Vagina (tissue), 2 donors: ENCODE measurements at places on chromosomes 1 and 21.
A peak's percentile ranks its signal among the peaks of the same experiment; 100 is the strongest.

DNA sequence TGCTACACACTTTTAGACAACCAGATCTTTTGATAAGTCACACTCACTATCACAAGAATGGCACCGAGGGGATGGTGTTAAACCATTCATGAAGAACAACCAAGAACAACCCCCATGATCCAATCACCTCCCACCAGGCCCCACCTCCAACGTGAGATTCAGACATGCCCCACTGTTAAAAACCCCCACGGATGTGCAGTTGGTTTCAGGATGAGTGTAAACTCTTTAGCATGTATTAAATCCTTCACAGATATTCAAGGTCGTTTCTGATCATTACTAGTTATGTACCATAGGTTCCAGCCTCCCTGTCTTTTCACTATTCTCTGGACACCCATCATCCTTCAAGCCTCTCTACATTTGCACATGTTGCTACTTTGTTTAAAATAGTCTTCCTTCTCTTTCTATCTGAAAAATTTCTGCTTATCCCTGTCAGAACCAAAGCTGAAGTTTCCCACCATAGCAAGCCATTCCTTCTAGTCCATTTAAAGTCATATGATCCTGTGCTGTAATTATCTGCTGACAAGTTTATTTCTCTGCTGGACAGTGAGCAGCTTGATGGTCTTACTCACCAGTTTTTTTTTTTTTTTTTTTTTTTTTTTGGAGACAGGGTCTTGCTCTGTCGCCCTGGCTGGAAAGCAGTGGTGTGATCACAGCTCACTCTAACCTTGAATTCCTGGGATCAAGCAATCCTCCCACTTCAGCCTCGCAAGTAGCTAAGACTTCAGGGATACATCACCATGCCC, 36.8 kb downstream of the MAP10 start:
- no peaks in the 10 kb centered on the region for H3K27me3 ChIP-seq
- no peak overlapping the region for H3K4me3 ChIP-seq
- no peaks in the 10 kb centered on the region for H3K4me1 ChIP-seq
- no peak overlapping the region for H3K27ac ChIP-seq
- no peak for DNase-seq
- no peaks in the 10 kb centered on the region for H3K36me3 ChIP-seq

- no peak overlapping the region for H3K4me3 ChIP-seq
- H3K27me3 ChIP-seq: no peaks in the 10 kb centered on the region
- H3K4me1 ChIP-seq: peaks cover 69% of the 10 kb centered on the region
- no peak overlapping the region for H3K27ac ChIP-seq
- no peak for DNase-seq
- no peaks in the 10 kb centered on the region for H3K36me3 ChIP-seq
Measured at GRCh38 chr1:2532485-2533160, 2.6 kb upstream of the HES5 start.

- H3K4me1 ChIP-seq: peaks cover 35% of the 10 kb centered on the region
- no peaks in the 10 kb centered on the region for H3K27me3 ChIP-seq
- no peak for DNase-seq
- no peaks in the 10 kb centered on the region for H3K36me3 ChIP-seq
- H3K4me3 ChIP-seq: no peak overlapping the region
- no peak overlapping the region for H3K27ac ChIP-seq
Measured at GRCh38 chr1:9278116-9278515, 14.6 kb upstream of the SPSB1 start.

- H3K4me1 ChIP-seq: no peaks in the 10 kb centered on the region
- no peak for DNase-seq
- H3K4me3 ChIP-seq: no peak overlapping the region
- H3K27ac ChIP-seq: no peak overlapping the region
- H3K27me3 ChIP-seq: no peaks in the 10 kb centered on the region
Measured at GRCh38 chr1:81757398-81758020, 43.2 kb upstream of the ADGRL2 start.

GRCh38 chr1:244050835-244051444, at the start of gene ZBTB18:
Gene ZBTB18, plus strand, starts transcription at chr1:244051283. Its CDS starts 149 bp downstream, at chr1:244051432.
- H3K27me3 ChIP-seq: no peaks in the 10 kb centered on the region
- peak within 1 kb of the TSS; percentile 79 for H3K4me3 ChIP-seq
- peak within 1 kb of the TSS; percentile 75 for H3K27ac ChIP-seq
- DNase-seq: no peak
- H3K36me3 ChIP-seq: peaks cover 13% of the 10 kb centered on the region
- H3K4me1 ChIP-seq: peaks cover 37% of the 10 kb centered on the region

GRCh38 chr21:17387030-17387617, 125.7 kb upstream of the CXADR start:
- no peak overlapping the region for H3K4me3 ChIP-seq
- no peak overlapping the region for H3K27ac ChIP-seq
- H3K27me3 ChIP-seq: no peaks in the 10 kb centered on the region
- no peak for DNase-seq
- H3K4me1 ChIP-seq: no peaks in the 10 kb centered on the region

- peaks cover 31% of the 10 kb centered on the region for H3K4me1 ChIP-seq
- H3K27ac ChIP-seq: no peak overlapping the region
- no peaks in the 10 kb centered on the region for H3K27me3 ChIP-seq
- no peak for DNase-seq
- no peaks in the 10 kb centered on the region for H3K36me3 ChIP-seq
Measured at GRCh38 chr1:167648252-167648849, 18.3 kb downstream of the RCSD1 start.

DNA sequence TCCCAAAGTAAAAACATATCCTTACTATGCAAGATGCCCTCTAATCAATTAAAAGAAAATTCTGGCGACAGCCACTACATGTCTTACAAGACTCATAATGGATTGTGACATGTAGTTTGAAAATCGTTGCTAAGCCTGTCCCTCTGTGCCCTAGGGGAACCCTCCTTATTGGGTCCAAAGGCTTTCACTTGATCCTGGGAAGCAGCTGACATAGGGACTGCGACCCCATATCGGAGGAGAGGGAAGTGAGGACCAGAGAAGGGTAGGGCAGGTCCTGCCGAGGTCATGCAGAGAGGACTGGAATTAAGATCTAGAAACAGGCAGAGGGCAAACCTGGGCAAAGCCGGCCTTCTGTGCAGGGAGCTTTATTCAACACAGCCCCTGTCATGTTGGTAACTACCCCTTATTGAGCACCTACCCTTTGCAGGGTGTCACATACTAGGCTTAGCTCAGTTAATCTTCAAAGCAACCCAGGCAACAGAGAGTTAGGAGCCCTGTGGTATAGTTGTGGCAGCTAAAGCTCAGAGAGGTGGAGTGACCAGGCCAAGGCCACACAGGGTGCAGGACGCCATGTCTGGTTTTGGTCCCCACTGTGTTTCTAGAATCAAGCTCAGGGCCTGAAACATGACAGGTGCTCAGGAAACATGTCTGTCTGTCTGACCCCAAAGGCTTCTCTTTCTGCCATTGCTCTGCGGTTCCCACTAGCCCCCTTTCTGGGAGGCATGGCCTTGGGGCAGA, 18.4 kb upstream of the IFNLR1 start:
- no peaks in the 10 kb centered on the region for H3K36me3 ChIP-seq
- no peak overlapping the region for H3K4me3 ChIP-seq
- no peak for DNase-seq
- H3K27ac ChIP-seq: peak overlapping the region; percentile 42

- no peak for DNase-seq
- H3K27ac ChIP-seq: no peak overlapping the region
- H3K27me3 ChIP-seq: no peaks in the 10 kb centered on the region
- no peak overlapping the region for H3K4me3 ChIP-seq
Measured at GRCh38 chr1:89790592-89790991, 30.2 kb upstream of the LRRC8D start.

DNA sequence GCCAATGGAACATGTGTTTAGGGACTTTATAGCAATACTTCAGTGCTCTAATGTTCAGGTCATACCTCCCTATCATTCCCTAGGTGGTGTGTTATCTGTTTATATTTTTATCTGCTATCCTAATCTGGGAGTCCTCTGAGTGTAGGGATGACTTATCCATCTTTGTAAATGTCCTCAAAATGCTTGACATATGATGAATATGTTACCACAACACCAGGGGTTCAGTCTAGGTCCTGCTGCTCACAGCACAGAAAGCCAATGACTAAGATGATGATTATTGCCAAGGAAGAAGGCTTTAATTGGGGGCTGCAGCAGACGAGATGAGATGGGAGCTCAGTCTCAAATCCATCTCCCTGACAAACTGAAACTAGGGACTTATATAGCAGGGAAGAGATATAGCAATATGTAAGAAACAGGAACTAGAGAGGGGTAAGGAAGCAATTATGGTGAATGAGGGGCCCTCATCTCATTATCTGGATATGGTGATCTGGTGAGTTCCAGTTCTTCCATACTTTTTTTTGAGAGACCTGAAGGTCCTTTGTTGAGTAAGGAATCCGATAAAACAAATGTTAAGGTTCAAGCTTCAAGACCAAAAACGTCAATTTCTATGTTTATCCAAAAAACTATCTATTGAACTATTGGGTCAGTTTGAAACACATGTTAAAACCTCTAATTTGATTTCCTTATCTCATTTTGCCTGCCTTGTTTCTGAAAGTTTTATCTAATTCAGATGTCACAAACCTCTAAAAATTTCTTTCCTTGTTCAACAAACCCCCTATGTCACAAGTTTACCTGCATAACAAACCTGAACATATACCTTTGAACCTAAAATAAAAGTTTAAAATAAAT, 256.7 kb upstream of the CACYBP start:
- H3K4me1 ChIP-seq: no peaks in the 10 kb centered on the region
- H3K4me3 ChIP-seq: no peak overlapping the region
- H3K36me3 ChIP-seq: no peaks in the 10 kb centered on the region
- no peak overlapping the region for H3K27ac ChIP-seq
- DNase-seq: no peak

- no peak overlapping the region for H3K27ac ChIP-seq
- no peaks in the 10 kb centered on the region for H3K36me3 ChIP-seq
- H3K27me3 ChIP-seq: no peaks in the 10 kb centered on the region
Measured at GRCh38 chr21:21387916-21388315, 389.7 kb downstream of the NCAM2 start.

- no peak for DNase-seq
- H3K4me3 ChIP-seq: no peak overlapping the region
- no peak overlapping the region for H3K27ac ChIP-seq
- no peaks in the 10 kb centered on the region for H3K36me3 ChIP-seq
Measured at GRCh38 chr1:216824511-216824910, 101.3 kb upstream of the ESRRG start.

DNA sequence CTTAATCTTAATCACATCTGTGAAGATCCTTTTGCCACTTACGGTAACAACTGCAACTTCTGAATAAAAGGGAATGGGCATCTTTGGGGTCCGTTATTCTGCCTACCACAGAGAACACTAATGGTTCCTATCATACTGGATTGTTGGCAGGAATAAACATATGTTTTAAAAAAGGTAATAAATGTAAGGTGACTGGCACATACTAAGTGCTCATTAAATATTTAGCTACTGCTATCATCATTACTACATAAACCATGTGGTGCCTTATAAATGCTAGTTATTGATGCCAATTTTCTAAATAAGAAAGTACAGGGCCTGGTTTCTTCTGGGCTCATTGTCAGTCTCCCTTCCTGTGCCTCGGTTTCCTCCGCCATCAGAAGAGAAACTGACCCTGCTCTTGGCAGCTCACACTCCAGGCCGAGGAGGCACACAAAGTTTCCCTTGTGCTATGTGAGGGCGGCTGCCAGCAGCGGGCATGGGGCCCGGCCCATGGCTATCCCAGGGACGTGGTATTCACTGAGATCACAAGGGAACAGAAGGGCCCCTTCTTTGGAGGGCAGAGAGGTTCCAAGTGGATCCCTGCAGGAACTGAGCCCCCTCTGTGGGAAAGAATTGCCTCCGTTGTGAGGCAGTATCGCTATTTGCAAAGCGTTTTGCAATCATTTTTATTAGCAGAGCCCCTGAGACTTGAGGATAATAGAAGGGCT, 26.2 kb downstream of the NAV1 start:
- H3K36me3 ChIP-seq: no peaks in the 10 kb centered on the region
- H3K27ac ChIP-seq: no peak overlapping the region
- no peak for DNase-seq
- peaks cover 37% of the 10 kb centered on the region for H3K4me1 ChIP-seq

DNA sequence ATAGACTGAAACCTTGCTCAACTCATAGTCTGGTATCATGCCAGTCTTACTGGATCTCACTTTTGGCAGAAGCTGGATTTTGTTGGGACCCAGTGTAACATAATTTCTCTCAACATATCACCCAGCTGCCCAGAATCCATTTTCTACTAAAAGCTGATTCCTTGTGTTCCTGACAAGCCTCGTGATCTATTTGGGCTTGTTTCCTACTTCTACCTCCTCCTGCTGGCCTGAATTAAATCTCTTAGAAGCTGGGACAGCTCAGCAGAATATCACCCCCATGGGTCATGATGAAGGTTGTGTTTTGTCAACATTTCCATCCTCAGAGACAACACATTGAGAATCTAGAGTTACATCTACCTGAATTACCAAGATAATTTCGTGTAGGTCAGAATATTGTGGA, 7.7 kb downstream of the GOLT1A start:
- no peaks in the 10 kb centered on the region for H3K27me3 ChIP-seq
- no peak for DNase-seq
- H3K27ac ChIP-seq: no peak overlapping the region
- no peaks in the 10 kb centered on the region for H3K36me3 ChIP-seq
- no peak overlapping the region for H3K4me3 ChIP-seq
- H3K4me1 ChIP-seq: no peaks in the 10 kb centered on the region

- no peaks in the 10 kb centered on the region for H3K36me3 ChIP-seq
- no peak overlapping the region for H3K27ac ChIP-seq
- DNase-seq: no peak
- no peaks in the 10 kb centered on the region for H3K4me1 ChIP-seq
Measured at GRCh38 chr1:3735027-3735681, 17.1 kb upstream of the CCDC27 start.

- DNase-seq: no peak
- H3K4me1 ChIP-seq: no peaks in the 10 kb centered on the region
Measured at GRCh38 chr1:38826262-38826661, 33.3 kb downstream of the RRAGC start.

GRCh38 chr1:109185357-109185756, 28.4 kb upstream of the SARS1 start:
- H3K27ac ChIP-seq: no peak overlapping the region
- no peak for DNase-seq
- H3K36me3 ChIP-seq: no peaks in the 10 kb centered on the region
- H3K4me3 ChIP-seq: no peak overlapping the region

DNA sequence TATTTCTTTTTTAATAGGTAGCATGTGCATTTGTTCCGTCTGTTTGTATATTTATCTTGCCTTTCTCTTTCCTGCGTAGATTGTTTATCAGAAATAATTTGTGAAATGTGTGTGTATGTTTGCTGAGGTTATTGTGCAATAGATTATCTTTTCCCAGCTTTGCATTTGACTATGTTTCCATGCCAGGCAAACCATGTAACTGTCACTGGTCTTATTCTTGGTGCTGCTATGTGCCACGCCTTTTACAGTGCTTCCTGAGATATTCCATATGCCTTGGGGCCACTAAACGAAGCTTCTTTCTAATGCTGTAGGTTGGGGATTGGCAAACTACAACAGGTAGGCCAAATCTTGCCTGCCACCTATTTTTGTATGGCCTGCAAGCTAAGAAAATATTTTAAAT, 598.8 kb downstream of the PLPP3 start:
- H3K27ac ChIP-seq: no peak overlapping the region
- no peaks in the 10 kb centered on the region for H3K36me3 ChIP-seq
- H3K4me1 ChIP-seq: no peaks in the 10 kb centered on the region
- no peak for DNase-seq
- H3K4me3 ChIP-seq: no peak overlapping the region
- H3K27me3 ChIP-seq: no peaks in the 10 kb centered on the region

- no peaks in the 10 kb centered on the region for H3K27me3 ChIP-seq
- H3K36me3 ChIP-seq: no peaks in the 10 kb centered on the region
- peaks cover 11% of the 10 kb centered on the region for H3K4me1 ChIP-seq
- no peak overlapping the region for H3K4me3 ChIP-seq
- DNase-seq: no peak
Measured at GRCh38 chr21:36162631-36163030, 6.0 kb downstream of the DOP1B start.
